Pulmonary artery endothelial cell (primary cell): ENCODE measurements at places on chromosomes 7 and 10. TPM values are rescaled to one million over a fixed set of nuclear protein-coding genes. Genes with fewer than 3 reads are reported as not detected.

SHH gene
- total RNA-seq: 0.20 TPM in 1 of 2 replicates, not detected in the other

ASB10 gene
- not detected in 2 replicates for total RNA-seq

SMARCD3 gene
- total RNA-seq: 3.8 and 6.7 TPM in 2 replicates

GRCh38 chr7:155729847-155730246, 82.4 kb downstream of the SHH start:
- no peak for DNase-seq

DNA sequence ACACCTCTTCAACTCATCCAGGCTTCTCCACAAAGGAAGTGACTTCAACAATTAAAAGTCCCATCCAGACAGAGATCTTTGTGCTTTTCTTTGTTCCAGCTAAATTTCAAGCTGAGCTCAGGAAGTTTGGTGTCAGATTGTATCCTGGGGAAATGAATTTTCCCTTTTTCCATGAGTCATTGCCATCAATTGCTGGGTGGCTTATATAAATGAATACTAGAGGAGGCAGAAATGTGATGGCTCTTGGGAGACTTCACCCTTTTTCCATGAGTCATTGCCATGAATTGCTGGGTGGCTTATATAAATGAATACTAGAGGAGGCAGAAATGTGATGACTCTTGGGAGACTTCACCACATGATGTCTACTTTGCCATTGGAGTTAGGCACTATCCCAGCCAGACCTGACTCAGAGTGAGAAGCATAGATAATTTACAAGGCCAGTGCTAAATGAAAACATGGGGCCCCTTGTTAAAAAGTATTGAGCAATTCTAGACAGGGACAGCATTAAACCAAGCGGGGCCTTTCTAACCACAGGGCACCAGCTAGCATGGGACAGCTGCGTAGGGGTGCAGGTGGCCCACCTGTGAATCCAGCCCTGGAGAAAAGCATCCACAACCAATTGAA, 339.2 kb upstream of the PODXL start:
- peak; percentile 83 for DNase-seq

DNA sequence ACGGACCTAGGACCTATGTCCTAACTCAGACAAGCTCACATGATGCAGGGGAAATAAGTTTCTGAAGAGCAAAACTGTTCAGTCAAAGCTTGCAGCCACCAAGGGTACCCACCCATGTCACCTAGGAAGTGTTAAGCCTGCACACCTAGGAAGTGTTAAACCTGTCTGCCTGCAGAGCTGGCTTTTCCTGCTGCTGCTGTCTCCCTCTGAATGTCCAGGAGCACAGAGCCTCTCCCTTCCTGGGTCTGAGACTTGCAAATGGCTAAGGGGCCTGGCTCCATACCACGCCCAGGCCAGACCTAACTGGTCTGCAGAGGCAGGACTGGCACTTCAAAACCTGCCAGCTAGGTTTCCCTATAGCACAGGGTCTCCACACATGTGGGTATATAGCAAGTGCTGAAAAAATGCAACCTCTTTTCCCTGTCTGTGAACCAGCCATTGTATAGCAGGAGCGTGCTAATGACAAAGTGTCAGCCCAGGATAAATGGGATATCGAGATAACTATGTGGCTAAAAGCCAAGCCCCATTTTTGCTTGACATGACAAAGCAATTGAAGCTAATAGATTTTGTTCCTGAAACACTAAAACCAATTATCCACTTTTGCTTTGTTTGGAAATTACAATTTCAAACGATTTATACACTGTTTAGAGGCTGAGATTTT, 1.5 kb downstream of the GDF2 start:
- DNase-seq: no peak

DNA sequence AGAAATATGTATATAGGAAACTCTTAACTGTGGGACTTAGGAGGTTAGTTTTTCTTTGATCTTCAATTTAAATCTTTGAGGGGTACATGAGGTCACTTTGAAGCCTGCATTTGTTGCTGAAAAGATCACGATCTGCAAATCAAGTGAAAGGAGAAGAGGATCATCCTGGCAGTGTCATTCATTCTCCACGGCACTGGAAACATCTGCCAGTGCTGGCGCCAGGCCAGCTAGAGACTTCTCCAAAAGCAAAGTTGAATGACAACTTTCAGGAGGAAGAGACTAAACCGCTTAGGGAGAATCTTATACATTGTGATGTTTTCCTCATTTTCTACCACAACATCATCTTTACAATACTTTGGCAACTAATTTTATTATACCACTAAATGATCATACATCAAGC, 42.5 kb downstream of the MRC1 start:
- no peak for DNase-seq

GRCh38 chr7:135493362-135493761, 16.5 kb downstream of the CNOT4 start:
- DNase-seq: no peak
